ENCODE measurements at places on chromosomes 4 and X.
A peak's percentile ranks its signal among the peaks of the same experiment; 100 is the strongest.

GRCh38 chrX:103585411-103586313 is at the start of gene TCEAL4:
Gene TCEAL4 (plus strand): TSS chrX:103585515. CDS start chrX:103586676, 1,161 bp downstream.
- peak; percentile 4 for DNase-seq

- no peak for DNase-seq
These were observed 21.8 kb upstream of the FTHL17 start for GRCh38 chrX:31093639-31093975.

- DNase-seq = no peak
These were observed 66.7 kb upstream of the DHX15 start for GRCh38 chr4:24650849-24651640.

DNA sequence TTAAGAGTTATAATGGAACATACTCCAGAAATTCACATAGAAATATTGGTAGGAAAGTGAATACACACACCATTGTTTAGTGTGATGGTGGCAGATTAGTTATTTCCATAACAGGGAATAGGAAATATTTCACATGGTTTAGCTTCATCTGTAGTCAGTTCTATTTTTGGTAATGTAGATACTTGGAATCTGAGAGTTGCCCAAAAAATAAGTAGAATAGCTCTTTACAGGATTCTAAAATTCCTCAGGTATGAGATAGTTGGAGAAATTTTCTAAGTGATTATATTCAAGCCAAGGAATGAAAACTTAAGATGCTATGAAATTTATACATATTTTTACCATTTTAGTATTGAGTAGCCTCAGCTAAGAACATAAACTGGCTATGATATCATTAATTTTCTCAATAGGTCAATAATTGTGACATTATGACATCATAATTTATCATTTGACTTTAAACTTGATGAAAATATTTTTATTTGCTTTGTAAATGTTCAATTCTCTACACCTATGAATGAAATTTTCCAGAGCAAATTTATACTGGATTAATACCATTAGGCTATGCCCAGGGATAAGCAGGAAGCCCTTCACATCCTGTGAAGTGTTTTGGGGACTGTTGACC is 35.8 kb downstream of the CPEB2 start:
- no peak for DNase-seq

DNA sequence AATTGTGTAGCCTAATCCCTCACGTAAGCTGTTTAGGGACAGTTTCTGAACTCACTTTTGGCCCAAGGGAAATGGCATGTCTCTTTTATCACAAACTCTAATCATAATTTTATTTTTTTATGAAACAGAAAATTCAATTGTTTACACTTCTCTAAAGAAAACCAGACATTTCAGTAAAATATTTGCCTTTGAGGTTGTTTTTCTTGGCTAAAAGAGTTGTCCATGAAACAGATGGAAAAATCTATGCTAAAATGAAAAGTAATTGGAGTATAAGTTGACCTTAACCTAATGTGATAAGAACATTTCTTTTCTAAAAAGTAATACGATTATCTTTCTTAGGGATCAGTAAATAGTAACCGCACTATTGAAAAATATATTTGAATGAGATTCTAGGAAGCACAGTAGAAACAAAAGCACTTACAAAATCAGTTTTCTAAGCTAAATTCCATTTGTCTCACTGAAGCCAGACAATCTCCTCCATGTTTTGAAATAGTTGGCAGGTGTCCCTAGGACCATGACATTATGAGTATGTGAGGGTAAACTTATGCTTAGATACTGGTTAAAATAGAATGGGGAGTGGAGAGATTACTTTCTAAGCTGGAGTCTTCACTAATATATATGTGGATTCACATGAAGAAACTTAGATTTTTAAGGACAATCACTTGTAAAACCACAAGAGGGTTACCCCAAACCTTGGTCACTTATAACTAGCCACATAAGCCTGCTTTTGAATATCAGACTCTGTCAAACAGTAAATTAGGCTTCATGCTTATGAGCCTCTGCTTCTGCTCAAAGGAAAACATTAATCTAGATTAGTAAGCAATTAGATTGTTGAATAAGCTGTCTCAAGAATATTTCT is 20.1 kb upstream of the TET2 start:
- no peak for DNase-seq

GRCh38 chr4:47032405-47033106 is 1.2 kb downstream of the GABRB1 start:
- DNase-seq = peak; percentile 71

DNA sequence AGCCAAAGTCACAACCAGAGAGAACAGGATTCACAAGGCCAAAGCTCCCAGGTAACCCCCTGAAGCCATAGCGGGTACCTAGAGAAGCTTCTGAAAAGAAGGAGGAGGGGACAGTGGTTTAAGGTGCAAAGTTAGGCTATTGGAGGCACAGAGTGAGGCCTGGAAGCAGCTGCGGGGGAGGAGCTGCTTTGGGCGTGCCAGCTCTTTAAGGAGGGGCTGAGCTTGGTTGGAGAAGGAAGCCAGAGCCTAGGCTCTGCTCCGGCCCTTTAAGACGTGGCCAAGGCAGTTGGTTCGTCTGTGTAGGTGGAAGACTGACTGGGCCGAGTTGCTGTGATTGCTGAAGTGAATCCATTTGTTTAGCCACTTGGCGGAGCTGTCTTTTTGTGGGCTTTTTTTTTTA is 1.5 kb downstream of the KLF8 start:
- DNase-seq = no peak

DNA sequence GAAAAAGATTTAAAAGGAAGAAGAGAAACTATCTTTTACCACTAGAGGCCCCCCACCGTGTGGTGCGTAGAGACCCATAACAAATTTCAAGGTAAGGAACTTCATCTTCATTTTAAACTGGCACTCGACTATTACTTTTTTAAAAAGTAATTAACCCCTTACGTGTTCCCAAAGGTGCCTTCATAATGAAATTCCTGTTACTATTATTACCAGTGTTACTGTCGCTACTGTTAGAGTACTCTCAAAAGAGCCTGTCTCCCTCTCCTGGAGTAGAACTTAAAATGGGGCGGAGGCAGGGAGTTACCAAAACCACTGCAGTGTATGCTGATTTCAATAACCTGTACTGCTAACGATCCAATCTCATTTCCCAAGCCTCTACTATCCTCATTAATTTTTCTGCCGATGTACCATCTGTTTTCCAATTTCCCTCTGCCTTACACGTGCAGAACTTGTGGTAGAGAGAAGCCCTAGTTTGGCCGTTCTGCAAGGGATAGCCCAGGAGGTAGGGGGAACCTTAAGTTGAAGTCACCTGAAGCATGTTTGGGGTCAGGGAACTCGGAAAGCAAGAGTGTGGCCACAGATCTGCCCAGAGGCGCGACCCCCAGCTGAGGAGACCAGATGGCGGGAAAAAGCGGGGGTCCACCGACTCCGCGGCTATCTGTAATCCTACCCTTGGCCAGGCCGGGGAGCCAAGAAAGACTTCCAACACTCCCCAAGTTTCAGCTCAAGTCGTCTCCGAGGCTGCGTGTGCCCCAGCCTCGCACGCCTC is 720 bp upstream of the STK26 start:
- DNase-seq = no peak

DNA sequence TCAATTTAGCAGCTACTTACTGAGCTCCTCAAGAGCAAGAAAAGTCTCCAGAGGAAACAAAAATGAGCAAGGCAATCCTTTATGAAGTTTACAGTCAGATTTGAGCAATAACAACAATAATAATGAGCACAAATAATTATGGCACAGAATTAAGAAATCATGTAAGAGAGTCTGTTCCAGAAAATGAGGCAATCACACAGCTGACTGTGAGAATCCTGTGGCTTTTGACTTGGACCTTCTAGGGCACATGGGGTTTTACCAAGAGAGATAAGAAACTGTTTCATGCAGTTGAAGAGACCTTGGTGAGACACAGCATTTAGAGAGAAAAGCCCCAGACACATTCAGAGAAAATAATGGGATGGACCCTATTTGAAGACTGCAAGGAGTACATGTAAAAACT is 362.6 kb upstream of the MAGEB2 start:
- DNase-seq = no peak

DNA sequence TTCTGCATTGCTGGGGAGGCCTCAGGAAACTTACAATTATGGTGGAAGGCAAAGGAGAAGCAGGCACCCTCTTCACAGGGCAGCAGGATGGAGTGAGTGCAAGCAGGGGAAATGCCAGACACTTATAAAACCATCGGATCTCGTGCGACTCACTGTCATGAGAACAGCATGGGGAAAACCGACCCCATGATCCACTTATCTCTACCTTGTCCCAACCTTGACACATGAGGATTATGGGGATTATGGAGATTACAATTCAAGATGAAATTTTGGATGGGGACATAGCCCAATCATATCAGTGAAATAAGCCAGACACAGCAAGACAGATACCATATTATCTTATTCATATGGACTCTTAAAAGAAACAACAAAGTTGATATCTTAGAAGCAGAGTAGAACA is 134.9 kb downstream of the C4orf33 start:
- no peak for DNase-seq

DNA sequence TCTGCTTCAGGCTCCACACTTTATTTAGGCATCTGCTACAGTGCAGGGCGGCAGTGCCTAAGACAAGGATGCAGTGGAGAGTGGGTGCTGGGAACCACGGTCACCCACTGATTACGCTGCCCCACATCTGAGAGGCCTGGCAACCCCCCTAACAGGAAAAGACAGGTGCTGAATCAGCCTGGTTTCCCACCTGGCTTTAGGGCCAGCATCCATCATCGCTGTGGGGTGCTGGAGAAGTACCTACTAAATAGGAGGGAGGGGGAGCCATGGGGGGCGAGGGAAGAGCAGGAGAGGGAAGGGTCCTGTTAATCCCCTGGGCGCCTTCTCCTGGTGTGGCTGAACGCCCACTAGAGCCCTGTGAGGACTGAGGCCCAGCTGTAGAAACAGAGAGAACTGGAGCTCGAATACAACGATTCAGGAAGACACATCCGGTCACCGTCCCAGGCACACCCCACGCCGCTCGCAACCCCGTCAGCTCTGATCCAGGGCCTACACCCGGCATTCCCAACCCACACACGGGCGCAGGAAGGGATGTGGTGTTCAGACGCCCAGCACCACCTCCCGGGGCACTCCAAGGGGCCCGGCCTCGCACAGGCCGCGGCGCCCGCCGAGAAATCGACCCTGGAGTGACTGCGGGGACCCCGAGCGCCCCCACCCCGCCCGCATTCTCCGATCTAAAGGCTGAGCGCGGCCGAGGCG is 554 bp downstream of the DCTD start:
- no peak for DNase-seq

- no peak for DNase-seq
These were observed 1742.8 kb downstream of the PCDH7 start for GRCh38 chr4:32462944-32463343.

- DNase-seq = no peak
These were observed 50.4 kb downstream of the STX18 start for GRCh38 chr4:4491396-4491893.

DNA sequence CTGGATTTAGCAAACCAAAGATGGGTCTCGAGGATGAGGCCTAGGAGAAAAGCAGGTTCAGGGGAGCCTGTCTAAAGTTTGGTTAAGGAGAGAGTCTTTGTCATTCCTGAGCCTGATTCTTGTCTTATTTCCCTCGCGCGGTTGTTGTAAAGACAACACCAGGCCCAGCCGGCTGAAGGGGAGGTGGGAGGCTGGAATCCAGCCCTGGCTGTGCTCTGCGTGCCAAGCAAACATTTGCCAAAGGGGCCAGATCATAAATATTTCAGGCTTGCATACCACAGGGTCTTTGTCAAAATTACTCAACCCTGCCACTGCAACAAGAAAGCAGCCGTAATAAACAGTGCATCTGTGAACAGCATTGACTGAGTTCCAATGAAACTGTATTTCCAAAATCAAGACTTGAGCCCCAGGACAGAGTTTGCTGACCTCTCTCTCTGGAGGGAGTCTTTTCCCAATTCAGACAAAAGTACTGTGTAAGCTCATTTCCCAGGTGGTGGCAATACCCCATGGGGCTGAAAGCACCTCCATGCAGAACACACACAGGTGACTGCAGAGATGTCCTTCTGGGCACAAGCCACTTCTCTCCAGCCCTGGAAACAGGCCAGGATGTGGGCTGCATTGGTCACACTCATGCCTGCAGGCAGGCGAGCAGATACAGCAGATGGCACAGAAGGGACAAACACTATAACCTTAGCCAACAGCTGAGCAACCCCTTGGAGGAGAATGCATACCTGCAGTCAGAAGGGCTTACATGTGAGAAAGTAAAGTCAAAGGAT is 320.3 kb downstream of the STK32B start:
- peak; percentile 46 for DNase-seq

GRCh38 chr4:27304751-27305150 is 444.1 kb downstream of the STIM2 start:
- DNase-seq = no peak

DNA sequence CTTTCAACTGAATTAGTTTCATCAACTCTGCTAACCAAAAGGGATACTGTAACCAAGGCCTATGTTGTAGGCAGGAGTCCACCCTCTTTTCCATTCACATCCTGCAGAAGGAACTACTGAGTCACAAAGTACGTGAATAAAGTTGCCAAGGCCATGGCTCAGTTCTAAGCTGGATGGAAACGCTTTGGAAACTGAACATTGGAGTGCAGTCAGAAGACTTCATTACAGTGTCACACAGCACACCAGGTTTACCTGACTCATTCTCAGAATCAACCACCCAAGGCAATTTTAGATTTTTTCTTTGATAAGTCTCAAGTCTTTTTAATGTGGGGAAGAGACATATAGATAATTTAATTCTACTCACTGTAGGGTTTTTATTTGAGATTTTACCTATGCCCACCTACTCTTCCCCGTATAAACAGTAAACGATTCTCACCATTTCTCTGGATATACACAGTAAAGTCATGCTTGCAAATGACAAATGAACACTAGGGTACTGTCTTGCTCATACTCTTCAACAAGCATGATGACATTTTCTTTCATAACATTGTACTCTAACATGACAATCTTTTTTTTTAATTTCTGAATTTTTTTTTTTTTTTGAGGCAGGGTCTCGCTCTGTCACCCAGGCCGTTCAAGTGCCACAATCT is 58.9 kb upstream of the RBM47 start:
- no peak for DNase-seq

- DNase-seq = no peak
These were observed 60.9 kb upstream of the PAGE1 start for GRCh38 chrX:49756692-49757091.

DNA sequence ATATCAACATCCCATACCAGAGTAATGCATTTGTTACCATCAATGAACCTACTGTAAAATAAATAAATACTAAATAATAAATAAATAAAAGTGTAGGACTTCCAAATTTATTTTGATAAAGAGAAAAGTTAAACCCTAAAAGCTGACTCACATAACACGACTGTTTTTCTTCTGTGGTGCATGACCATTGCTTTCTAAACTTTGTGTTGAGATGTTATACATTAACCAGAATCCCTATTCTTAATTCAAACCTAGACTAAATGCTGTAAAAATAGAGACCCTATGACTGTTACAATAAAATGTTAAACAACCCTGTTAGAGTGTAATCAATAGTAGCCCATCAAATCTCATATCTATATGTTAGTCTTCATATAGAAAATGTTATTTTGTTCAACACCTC is 20.9 kb upstream of the PRMT9 start:
- no peak for DNase-seq
